ENCODE measurements at places on chromosomes 5 and 9.

DNA sequence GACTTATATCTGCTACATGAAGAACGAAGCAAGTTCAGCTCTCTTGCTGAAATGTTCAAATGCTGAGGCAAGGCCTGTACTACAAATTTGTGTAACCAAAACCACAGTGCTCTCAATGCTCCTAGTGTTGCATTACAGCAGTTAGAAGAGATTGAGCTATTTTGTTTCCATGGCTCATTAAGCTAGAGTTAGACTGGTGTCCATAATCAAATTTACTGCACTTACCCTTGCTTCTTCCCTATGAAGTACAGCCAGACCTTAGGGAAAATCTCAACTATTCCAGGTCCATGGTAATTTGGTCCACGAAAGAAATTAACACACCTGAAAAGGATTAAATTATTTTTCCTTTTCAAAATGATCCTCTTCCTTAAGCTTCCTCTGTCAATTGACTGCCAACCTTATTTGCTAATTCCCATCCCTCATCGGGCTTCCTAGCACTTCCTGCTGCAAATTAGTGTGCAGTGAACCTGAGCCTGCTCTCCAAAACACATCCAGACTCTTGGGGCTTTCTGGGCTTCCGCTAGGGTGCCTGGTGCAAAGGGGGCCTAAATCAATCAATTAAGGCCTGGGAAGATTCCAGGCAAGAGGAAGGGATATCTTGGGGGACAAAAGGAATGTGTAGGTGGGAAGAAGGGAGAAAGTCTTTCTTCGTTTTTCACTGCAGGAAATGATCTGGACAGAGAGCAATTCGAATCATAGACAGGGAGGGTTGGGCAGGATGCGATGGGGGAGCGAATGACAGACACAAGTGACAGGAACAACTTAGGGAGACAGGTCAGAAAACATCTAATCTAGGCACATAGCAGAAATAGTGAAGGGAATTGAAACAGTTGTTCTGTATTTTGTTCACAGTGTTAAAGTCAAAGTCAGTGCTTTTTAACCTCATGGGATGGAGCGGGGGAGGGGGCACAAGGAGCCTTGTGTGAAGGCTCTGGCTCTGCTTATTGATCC lies 542.4 kb downstream of the RAB3C start:
- DNase-seq: no peak

DNA sequence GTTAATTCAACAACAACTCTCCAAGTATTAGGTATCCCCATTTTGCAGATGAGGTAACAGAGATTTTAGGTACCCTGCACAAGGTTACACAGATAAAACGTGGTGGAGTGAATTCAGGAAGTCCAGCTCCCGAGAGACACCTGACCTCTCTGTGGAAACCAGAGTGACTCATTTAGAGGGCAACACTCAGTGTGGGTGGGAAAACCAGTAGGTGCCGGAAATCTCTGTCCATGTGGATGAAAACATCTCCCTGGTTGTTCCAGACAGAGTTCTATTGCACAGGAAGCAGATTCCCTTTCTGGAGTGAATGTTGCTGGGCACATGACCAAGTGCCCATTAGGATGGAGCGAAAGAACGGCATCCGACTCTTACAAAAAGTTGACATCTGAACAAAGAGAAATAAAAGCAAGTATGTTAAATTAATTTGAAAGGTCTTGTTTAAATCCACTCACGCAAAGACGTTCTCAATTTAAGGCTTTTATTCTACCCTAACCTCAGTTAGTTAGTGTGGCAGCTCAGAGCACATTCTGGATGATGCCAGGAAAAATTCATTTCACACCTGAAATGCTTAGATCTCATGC lies 391.9 kb upstream of the WWC1 start:
- no peak for DNase-seq

- DNase-seq: no peak
These were observed 42.3 kb downstream of the PWWP2A start for GRCh38 chr5:160076997-160077396.

DNA sequence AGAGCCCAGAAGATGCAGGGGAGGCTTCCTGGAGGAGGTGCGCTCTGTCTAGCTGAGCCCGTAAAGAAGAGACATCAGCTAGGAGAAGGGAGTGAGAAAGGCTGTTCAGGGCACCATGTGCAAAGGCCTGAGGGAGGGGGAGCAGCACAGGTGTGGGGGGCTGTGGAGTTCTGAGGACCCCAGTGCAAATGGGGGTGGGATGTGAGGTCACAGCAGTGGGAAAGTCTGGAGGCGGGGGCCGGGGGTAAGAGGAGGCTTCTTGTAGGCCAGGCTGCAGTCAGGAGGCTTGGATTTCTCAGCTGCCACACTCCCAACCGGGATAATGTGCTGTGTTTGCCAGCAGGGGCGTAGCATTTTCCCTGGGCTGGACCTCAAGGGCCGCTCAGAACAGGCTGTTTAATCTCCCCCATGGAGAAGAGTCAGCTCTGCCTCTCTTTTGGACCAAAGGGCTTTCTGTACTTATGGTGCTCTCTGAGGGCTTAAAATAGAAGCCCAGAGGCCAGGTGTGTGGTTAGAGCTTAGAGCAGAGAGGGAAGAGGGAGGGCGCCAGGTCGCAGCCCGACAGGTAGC lies 5.7 kb downstream of the NEURL1B start:
- no peak for DNase-seq

DNA sequence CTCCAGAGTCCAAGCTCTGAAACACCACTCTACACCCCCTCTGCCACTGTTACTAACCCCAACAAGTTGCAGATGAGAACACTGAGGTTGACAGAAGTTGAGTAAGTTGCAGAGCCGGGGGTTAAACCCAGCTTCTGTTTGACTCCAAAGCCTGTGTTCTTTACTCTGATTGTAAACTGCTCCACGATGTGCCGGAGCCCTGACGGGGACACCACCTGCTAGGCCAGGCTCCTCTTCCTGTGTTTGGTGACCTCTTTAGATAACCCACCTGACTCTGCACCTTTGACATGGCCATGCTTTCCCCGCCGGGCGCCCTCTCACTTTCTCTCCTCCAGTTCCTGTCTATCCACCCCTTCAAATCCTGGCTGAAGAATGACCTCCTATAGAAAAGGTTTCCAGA lies 96.7 kb downstream of the PAX5 start:
- no peak for DNase-seq

DNA sequence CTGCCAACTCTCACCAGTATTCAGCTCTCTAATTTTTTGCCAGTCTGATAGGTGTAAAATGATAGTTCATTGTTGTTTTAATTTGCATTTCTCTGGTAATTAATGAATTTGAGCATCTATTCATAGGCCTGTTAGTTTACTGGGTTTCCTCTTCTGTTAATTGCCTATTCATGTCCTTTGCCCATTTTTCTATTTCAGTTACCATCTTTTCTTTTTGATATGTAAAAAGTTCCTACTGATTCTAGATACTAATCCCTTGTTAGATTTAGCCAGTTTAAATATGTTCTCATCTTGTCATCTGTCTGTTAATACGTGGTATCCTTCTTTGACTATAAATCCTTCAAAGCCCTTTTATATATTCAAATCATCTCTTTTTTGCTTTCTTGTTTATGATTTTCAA lies 247.8 kb downstream of the ARHGAP26 start:
- no peak for DNase-seq

DNA sequence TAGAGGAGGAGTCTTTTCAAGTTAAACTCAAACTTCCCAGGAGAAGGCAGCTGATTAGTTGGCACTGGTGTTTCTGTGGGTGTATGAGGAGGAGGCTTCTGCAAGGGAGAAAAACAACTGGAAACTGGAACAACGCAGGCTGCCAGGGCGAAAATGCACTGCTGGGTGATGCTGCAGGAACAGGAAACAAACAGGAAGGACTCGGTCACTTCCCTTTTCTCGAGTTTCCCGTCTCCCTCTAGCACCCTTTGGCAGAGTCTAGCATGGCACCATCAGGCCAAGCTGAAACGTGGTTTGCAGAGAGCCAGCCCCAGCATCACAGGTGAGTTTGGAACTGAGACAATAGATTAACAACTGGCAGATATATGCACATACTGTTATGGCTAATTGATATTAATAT lies 77.5 kb upstream of the CAST start:
- DNase-seq: no peak

GRCh38 chr5:163347671-163348070 lies 89.7 kb upstream of the CCNG1 start:
- DNase-seq: no peak

DNA sequence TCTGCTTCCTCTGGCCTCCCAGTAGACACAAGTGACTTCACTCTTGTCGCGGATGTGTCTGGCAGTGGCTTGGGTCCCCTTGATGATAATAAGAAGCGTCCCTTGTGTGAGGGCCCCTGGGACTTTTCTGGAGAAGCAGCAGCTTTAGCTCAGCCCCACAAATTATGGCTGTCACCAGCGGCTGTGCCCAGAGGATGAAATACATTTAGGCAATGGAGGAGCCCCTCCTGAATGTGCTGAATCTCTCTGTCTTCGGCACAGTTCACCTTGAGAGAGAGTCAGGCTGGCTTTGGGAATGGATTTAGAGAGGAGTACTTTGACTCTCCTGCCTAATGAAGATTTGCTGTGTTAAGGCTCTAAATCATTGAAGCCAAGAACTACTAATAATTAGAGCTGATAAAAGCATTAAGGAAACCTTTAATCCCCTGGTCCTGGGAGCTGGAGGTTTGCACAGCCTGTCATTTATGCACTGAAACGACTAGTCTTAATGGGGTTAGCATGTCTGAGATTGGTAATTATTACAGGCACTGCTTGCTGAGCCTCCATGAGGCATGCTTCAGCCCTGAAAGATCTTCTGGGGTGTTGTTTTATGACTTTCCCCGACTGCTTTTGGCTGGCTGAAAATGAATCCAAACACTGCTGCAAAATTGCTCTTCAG lies 127.0 kb downstream of the TENT4A start:
- no peak for DNase-seq

All from T-helper 1 cell (primary cell).